Right lobe of liver (tissue), 6 donors: ENCODE measurements at places on chromosomes 11 and 22. TPM values are rescaled to one million over a fixed set of nuclear protein-coding genes. Genes with fewer than 3 reads are reported as not detected.

Gene CRYBB2
- not detected for total RNA-seq

Gene YPEL1
- 2.8 TPM for total RNA-seq

Gene KCNC1
- not detected for total RNA-seq

Gene USP2
- total RNA-seq = 1.3 TPM

Gene HOATZ
- not detected for total RNA-seq

Gene OR8G5
- not detected for total RNA-seq

Gene CHRM1
- total RNA-seq = not detected

Gene HTR3B
- not detected for total RNA-seq

- peak; percentile 77 for DNase-seq
Measured at GRCh38 chr11:63240791-63241379, 2.5 kb downstream of the SLC22A25 start.

GRCh38 chr22:25482868-25483639, 81.4 kb upstream of the GRK3 start:
- DNase-seq = no peak

DNA sequence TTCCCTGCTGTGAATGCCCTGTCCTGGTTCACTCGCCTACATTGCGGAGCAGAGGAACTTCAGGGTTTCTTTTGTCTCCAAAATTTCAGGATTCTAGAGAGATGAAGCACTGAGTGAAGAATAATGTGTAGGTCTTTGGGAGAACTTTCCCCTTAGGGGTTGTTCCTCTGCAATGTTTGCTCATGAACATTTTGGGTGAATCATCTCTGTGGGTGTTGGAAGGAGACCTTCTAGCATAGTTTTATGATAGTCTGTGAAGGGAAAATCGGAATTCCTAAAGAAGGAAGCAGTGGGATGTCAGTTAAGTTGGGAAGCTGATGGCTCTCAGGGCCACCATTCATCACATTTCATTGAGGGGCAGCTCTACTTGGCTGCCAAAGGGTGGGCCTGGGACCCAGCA, 64.8 kb downstream of the MIAT start:
- no peak for DNase-seq

DNA sequence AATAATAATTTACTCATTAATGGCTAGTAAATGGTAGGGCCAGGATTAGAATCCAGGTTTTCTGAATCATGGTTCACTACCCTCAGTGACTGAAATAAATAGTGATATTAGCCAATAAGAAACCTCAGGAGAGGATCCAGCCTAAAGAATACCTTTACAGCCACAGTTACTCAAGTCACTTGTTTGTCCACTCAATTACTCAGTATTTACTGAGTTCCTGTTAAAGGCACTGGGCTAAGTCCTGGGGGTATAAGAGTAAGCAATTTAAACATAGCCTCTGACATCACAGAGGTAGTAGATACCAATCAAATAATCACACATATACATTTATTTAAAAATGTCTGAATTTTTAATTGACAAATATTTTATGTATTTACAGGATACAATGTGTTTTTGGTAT, 56.8 kb upstream of the GAB2 start:
- DNase-seq = no peak

DNA sequence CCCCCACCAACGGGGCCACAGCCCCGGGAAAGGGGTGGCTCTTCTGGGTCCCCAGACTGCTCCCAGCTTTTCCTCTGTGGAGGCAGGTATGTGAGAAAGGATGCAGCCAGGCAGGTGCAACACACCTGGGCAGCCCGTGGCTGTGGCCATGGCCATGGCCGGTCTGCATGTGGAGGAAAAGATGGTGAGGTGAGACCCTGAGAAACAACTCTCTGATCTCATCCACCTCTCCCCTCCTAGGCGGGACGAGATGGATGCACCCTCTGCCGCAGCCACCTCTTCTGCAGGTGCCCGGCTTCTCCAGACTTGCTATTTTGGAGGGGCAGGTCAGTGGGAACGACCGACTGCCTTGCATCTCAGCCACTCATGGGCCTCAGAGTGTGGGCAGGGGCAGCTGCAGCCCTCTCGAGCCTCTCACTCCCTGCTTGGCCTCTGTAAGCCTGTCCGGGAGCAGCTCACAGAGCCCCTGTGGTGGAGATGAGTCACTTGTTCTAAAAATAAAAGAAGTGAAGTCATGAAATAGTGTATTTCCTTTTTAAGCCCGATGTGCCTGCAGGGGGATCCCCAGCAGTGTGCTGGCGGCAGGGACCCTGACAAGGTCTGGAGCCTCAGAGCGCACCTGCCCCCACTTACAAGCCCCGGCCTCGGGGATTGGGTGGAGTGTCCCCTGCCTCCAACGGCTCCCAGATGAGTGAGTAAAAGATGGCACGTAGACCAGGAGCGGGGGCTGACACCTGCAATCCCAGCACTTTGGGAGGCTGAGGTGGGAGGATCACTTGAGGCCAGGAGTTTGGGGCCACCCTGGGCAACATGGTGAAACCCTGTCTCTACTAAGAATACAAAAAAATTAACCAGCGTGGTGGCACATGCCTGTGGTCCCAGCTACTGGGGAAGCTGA, 10.7 kb downstream of the SMIM38 start:
- no peak for DNase-seq

DNA sequence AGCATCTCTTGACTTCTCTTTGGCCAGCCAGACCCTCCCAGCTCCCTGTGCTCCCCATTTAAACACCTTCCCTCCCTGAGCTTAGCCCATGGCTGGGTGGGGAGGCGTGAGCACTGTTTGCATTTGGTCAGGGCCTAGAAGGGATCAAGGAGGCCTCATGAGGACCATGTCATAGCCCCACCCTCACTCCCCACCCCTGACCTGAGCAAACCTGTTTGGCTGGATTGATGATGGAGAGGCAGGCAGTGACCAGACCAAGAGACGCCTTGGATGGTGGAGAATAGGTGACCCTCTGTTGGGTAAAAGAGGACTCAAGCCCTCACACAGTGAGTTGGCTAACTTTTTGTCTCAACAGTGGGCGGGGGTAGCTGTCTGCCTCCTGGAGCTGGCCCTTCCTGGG, 49.9 kb downstream of the ST3GAL4 start:
- DNase-seq = no peak

- DNase-seq = no peak
Measured at GRCh38 chr22:19344420-19344819, 52.9 kb upstream of the CLTCL1 start.

- no peak for DNase-seq
Measured at GRCh38 chr11:133476570-133477250, 55.6 kb downstream of the OPCML start.

DNA sequence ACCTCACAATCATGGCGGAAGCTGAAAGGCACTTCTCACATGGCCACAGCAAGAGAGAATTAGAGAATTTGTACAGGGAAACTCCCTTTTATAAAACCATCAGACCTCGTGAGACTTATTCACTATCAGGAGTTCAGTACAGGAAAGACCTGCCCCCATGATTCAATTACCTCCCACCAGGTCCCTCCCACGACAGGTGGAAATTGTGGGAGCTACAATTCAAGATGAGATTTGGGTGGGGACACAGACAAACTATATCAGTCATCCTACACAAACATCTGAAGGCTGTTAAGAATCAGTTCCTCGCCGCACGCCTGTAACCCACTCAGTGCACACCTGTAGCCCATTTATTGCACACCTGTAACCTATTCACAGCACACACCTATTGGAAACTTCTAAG, 39.8 kb downstream of the CHST1 start:
- DNase-seq = no peak

GRCh38 chr11:85495918-85496317, 131.2 kb downstream of the DLG2 start:
- DNase-seq = no peak

DNA sequence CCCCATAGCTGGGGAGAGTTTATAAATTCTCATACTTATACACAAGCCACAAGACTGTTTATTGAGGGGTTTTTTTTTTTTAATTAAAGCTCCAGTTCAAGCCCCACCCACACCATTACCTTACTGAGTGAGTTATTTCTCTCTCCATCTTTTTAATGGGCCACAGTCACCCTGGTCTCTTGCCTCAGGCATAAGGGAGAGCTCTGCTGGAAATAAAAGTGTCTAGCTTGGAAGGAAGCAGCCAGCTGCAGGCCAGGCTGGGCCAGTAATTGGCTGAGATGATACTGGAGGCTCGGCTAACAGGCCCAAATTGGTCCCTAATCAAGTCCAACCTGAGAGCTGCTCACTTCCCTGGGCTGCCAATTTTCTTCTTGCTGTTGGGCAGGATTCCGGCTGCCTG, 174.1 kb downstream of the INSC start:
- no peak for DNase-seq

GRCh38 chr11:69497221-69497787, 15.8 kb downstream of the LINC01488 start:
- DNase-seq = peak; percentile 61

DNA sequence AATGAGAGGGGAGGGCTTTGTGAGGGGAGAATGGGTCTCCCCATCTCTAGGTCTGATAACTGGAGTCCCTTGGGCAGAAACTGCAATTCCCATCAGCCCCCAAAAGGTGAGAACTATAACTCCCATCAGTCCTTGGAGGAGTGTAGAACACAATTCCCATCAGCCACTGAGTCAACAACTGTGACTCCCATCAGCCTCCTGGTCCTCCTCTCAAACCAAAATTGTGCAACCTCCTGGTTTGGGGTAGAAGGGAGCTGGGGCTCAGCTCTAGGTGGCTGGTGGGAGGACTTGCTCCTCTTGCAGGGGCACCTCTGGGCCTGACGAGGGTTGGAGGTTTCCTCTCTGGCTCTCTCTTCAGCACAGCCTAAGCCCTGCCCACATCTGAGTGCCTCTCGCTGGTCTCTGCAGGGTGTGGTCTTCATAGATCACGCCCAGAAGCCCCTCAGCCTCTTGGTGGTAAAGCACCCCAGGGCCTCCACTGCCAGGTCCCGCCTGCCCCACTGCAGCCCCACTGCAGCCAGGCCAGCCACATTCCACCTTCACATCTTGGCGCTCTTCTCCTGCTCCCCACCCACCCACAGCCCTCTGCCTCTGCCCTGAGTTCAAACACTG, 18.5 kb downstream of the SLC22A12 start:
- no peak for DNase-seq

DNA sequence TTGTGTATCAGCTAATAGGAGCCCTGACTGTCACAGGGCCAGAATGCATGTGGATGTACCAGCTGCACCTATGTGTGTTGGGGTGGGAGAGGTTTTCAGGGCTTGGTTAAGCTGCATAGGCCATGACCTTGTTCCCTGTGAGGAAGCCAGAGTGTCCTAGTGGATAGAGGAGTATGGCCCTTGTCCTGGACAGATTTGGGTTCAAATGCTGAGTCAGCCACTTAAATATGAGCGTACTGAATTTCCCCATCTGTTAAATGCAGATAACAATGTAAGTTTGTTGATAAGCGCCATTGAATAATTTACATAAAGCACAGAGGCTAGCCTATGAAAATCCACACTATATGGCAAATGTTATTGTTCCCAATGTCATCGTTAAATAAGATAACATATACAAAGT, 74.4 kb downstream of the PANX1 start:
- DNase-seq = no peak

DNA sequence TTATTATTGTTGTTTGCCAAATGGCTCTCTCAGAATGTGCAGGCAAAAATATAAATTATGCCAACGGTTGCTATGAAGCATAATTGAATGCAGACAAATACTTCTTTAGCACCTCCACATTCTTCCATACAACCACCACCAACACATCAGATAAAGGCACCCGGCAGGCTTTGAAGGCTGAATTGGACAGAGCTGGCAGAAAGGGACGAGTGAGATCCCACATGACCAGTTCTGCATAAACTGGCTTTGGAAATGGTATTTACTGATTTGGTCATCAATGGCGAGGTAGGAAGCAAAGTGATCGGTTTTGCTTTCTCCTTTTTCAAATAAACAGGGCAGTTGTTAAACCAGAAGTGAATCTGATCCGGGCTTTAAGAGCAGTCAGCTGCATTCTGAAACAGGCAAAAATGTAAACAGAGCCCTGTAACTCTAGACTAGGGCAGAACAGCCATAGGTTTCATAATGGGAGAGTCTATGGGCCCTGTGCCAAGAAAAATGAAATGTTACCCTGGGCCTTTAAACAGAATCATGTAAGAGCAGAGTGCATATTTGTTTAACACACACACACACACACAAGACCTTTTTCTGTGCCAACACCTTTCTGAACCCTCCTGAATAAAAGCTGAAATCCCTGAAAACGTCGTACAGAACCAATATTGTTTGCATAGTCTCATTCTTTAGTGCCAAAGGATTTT, 97.7 kb downstream of the MPPED2 start:
- no peak for DNase-seq

GRCh38 chr22:31584804-31585160, 77.2 kb downstream of the PISD start:
- DNase-seq = no peak

DNA sequence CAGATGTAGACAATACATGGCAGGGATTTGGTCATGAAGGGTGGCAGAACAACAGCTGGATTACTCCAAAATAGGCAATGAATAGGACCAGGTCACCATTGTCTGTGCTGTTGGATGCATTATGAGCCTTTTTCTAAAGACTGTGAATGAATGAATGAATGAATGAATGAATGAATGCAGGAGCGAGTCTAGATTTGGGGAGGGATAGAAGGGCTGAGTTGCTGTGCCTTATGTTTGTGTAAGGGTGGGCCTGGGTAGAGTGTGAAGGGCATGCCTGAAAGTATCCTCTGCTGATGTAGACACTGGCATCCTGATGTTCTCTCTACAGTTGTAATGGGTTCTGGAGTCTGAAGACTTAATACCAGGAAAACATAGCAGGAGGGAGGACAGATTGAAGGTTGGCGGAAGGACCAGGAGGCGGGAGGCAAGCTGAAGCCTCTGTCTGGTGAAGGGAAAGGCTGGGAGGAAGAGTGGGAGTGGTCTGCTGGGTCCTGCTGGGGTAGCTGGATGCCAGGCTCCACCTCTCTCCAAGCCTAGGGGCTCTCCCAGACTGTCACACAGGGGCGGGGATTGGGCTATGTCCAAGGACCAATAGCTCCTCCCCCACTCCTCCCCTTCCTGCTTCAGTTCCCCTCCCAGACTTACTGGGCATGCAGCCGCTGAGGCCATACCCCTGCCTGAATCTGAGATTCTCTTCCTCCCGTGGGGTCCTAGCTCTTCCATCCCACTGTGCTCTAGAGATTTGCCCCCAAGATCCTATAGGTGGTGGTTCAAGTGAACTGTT, 4.8 kb downstream of the TRIM3 start:
- peak; percentile 82 for DNase-seq

DNA sequence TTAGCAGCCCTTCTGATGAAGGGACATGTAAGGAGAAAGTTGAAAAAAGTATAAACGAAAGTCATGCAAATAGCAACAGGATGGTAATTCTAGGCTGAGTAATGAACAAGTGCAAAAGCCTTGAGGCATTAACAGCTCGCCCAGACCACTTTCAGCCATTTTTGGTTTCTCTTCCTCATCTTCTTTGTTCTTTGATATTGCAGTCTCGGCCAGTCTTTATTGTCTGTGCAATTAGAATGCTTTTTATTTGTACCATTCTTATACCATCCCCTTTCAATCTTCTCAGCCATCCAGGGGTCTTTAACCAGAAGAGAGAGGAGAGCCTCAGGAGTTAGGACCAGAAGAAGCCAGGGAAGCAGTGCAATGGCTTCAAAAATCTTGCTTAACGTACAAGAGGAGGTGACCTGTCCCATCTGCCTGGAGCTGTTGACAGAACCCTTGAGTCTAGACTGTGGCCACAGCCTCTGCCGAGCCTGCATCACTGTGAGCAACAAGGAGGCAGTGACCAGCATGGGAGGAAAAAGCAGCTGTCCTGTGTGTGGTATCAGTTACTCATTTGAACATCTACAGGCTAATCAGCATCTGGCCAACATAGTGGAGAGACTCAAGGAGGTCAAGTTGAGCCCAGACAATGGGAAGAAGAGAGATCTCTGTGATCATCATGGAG, 7.3 kb downstream of the TRIM34 start:
- DNase-seq = no peak
